GM10248 (cell line): ENCODE measurements at places on chromosomes 11 and 22.

DNA sequence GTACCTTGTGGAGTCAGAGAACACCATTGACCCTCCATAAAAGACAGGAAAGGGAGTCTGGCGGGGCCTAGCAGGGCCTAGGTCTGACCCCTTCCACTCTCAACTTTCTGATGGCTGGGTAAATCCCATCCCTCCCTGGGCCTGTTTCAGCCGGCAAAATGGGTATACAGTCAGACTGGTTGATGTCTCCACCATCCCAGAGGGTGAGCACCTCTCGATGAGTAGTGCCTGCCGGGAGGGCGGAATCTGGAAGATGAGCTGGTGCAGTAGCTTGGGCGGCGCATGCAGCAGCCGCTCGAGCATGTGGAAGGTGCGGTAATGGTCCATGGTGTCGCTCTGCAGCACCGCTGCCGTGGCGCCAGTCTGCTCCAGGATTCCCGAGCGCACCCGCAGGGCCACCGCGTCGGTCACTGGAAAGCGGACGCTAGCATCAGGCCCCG is 528 bp downstream of the FIBP start:
- no peak for DNase-seq

DNA sequence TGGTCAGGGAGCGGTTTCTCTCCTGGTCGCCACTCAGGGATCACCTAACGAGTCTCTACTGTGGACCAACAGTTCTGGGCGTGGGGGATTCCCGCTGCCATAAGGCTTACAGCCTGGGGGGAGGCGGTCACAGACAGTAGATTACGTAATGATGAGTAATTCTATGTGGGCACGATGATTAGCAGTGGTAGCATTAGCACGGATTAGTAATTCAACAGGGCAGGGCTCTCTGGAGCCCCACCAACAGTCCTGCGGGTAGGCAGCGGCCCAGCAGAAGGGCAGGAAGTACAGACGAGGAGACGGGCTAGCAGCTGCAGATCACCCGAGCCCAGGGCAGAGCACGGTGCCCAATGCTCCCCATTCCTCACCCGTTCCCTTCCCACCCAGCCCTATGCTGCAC is 3.6 kb downstream of the SHISAL1 start:
- no peak for DNase-seq

- DNase-seq: no peak
Observed at GRCh38 chr22:40509401-40510134, 127.0 kb downstream of the MRTFA start.

DNA sequence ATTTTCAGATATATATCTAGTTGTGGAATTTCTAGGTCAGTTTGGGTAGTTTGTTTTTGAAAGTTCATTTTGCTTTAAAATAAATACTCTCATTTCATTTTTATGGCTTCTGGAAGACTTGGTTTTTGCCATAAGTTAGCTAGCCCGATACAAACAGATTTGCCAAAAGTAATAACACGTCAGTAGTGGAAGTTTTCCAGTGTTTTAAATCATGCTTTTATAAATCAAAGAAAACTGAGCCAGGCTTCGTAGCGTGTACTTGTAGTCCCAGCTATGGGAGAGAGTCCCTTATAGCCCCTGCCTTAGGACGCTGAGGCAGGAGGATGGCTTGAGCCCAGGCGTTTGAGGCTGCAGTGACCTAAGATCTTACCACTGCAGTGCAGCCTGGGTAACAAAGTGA is 21.7 kb upstream of the MICALL1 start:
- no peak for DNase-seq

DNA sequence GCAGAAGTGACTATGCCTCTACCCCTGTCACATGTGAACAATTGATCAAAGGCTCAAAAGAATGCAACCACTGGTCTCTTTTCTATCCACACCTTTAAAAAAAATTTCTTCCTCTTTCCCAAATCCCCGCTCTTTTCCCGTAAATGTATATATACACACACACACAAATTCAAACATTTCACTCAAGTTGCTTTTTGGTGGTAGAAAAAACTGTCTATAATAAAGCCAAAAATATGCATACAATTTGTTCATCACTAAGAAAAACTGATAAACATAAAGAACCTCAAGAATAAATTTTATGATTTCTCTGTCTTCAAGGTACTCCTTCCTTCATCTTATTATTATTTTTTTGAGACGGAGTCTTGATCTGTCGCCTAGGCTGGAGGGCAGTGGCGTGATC is 5.6 kb downstream of the SMC1B start:
- no peak for DNase-seq

GRCh38 chr11:94623120-94623735 is 56.1 kb downstream of the PIWIL4 start:
- DNase-seq: peak; percentile 64

GRCh38 chr11:36228689-36229088 is 60.5 kb downstream of the COMMD9 start:
- no peak for DNase-seq

- DNase-seq: no peak
Observed at GRCh38 chr22:34975721-34976120, 90.2 kb upstream of the ISX start.

GRCh38 chr11:96260067-96260511 is 82.9 kb downstream of the MAML2 start:
- no peak for DNase-seq

- peak; percentile 22 for DNase-seq
Observed at GRCh38 chr11:83583757-83584366, 297.7 kb upstream of the CCDC90B start.

DNA sequence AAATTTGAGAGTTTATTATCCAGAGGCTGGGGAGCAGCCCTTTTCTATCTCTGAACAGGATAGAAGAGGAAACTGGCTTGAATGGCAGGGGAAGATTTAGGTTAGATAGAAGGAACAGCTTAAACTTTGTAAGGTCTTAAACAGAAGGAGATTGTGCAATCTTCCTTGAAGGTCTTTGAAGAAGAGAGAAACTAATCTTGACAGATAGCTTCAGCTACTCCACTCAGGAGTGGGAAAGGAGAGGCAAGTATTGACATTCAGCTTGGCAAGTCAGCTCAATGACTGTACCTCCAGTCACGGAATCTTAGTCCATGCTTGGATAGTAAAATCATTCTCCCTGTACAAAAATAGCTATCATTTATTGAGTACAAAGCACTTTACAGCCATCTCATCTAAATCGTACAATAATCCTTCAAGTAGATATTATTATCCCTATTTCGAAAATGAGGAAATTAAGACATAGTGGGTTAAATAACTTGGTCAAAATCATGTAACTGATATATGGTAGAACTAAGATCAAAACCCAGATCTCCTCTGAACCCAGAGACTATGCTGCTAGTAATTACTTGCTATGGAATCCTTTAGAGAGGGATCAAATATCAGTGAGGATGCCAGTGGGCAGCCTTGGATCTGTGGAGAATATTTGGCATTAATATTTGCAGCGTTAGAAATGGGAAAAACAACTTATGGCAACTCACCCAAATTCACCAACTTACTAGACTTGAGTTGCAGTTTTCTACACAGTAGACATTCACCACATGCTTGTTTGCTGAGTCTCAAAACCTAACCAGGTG is 14.6 kb downstream of the C11orf97 start:
- DNase-seq: no peak

- no peak for DNase-seq
Observed at GRCh38 chr11:17209939-17210245, 2.1 kb upstream of the PIK3C2A start.

DNA sequence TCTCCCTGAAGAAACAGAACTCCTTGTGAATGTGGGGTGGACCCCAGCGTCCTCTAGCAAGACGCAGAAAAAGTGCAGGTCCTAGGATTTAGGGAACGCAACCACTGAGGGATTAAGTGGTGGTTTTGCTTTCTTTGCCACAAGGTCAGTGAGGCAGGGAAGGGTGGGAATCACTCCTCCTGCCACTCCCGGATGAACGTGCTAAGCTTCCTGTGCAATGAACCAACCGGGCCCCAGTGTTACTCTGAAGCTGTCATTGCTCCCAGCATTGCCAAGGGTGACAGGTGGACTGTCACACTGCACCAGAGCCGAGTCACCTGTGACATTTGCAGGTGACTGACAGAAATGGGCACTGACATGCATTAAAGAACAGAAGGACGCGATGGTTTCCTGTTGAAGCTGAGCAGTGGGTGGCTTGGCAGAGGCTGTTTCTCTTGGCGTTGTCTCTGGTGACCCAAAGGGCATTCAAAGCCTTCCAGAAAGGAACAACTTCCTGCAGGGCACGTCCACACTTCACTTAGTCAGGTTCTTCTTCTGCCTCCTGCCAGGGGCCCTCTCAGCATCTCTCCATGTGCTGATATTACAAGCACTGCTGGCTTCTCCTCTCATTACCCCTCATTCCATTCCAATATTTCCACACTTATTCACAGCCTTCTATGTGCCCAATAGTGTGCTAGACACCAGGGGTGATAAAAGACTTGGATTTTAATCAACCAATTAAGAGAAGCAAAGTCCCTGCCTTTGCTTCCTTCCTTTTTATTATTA is 9.7 kb downstream of the KIRREL3 start:
- no peak for DNase-seq

DNA sequence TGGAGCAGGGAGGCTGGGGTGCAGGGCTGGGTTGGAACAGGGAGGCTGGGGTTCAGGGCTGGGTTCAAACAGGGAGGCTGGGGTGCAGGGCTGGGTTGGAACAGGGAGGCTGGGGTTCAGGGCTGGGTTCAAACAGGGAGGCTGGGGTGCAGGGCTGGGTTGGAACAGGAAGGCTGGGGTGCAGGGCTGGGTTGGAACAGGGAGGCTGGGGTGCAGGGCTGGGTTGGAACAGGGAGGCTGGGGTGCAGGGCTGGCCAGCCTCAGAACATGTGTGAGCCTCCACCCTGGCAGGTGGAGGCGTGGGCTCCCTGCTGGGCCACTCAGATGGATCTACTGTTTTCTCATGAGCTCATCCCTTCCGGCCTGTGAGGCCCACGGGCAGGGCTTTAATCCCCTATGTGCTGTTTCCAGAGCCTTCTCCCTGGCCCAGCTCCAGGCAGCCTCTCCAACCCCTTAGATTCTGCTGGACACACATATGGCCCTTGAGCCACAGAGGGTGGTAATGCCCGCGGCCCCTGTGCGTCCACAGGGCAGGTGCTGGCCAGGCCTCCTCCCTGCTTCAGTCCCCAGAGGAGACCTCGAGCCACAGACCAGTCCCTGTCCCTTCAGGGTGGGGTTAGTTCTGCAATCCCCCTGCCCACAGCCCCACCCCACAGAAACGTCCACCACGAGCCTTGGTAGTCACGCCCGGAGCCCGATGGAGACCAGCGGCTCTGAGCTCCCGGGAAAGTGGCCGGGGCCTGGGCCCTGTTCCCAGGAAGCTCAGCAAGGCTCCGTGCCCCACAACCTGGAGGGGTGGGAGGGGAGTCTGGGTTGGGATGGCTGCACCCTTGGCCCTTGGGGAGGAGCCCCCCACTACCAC is 197.9 kb downstream of the BRD1 start:
- DNase-seq: no peak

DNA sequence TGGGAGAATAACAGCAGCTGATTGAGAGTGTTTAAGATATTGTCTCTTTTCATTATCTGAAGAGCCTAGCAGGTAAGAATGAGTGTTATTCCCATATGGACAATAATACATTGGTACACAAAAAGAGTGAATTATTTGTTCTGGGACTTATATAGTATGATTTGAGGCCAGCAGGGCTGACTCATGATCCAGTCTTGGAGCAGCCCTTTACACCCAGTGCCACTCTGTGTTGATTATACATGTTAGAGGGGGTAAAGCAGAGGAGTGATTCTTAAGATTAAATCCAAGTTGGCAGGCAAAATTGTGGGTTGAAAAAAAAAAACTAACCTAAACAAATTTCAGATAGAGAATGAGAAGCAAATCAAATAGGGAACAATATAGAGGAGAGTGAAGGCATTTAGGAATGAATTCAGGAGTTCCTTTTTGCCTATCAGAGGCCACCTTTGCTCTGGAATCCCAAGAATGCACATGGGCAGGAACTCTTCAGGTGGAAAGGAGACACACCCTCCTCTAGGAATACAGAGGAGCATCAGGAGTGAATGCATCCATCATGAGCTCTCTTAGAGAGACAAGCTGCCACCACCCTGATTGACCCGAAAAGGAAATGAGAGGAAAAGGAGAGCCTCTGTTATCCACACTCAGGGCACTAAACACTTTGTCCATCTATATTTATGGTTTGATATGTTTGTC is 19.2 kb upstream of the MRGPRX1 start:
- DNase-seq: no peak

DNA sequence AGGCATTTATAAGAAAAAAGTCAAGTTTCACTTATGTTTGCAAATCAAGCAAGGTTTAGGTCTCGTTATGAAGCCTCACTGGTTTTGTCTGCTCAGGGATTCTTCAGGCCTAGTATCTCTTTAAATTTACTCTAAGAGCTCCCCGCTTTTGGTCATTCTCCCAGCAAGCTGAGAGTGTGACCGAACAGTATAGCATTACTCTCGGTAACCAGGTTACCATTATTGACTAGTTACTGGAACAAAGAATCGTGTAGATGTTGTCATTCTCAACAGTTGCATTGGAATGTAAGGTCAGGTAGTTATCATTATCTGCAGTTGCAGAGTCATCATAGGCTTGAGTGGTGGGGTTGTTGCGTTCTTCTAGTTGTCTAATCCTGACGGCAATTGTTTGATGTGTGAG is 9.8 kb upstream of the USP2 start:
- no peak for DNase-seq

DNA sequence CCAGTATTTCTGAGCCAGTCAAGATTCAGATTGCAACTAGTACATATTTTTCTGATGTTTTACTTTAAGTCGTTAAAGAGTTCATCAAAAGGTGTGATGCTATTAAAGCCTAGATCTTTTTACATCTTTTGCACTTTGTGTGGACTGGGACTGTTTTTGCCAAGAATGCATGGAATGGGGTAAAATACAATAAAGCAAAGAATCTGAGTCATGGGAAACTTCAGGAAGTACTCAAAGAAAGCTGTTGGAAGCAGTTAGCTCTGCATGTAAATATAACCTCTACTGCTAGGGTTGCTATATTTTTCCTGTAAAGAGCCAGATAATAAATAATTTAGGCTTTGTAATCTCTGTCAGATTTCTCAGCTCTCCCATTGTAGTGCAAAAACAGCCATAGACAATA is 20.9 kb downstream of the ATXN10 start:
- DNase-seq: no peak

- DNase-seq: no peak
Observed at GRCh38 chr11:69167916-69168691, 12.4 kb downstream of the SMIM38 start.

- no peak for DNase-seq
Observed at GRCh38 chr22:46866591-46866990, 104.1 kb downstream of the TBC1D22A start.

GRCh38 chr11:73750228-73750627 is 10.6 kb downstream of the RAB6A start:
- DNase-seq: no peak

- no peak for DNase-seq
Observed at GRCh38 chr11:68016161-68016903, 6.2 kb downstream of the ALDH3B1 start.

DNA sequence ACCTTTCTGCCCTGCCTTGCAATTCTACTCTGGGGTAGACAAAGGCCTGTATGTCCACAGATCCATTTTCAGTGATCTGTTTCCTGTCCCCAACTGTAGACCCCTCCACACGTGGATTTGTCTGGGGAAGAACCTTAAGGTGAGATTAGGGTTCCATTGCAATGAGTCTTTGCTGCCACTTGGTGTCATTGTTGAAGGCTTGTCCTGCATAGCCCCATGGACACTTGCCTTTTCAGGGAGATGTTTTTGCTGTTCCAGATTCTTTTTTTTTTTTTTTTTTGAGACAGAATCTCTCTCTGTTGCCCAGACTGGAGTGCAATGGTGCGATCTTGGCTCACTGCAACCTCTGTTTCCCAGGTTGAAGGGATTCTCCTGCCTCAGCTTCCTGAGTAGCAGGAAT is 21.8 kb downstream of the SERPING1 start:
- DNase-seq: no peak
